Stimulated activated CD4-positive, alpha-beta T cell treated with anti-CD3 and anti-CD28 coated beads, TNF-alpha, amount 100 ng/mL, for 24 hours (primary cell): ENCODE measurements at places on chromosomes 2 and 18.
A peak's percentile ranks its signal among the peaks of the same experiment; 100 is the strongest.

DNA sequence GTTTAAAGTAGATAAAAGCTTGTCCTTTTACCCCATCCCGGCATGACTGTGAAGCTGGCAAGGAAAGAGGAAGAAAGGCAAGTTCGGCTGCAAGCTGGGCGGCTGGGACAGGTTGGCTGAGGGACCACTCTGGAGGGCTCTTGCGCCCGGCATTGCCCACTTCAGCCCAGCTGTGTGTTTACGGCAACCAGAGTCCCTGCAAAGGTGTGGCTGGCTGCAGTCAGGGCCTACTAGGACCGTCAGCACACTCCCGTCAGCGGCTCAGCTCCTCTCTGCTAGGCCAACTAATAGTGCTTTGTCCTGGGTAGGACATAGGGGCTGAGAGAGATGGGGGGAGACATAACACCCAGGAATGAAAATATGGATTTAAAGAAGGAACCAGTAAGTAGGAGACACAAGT is 11.7 kb upstream of the SAP130 start:
- no peak for DNase-seq

DNA sequence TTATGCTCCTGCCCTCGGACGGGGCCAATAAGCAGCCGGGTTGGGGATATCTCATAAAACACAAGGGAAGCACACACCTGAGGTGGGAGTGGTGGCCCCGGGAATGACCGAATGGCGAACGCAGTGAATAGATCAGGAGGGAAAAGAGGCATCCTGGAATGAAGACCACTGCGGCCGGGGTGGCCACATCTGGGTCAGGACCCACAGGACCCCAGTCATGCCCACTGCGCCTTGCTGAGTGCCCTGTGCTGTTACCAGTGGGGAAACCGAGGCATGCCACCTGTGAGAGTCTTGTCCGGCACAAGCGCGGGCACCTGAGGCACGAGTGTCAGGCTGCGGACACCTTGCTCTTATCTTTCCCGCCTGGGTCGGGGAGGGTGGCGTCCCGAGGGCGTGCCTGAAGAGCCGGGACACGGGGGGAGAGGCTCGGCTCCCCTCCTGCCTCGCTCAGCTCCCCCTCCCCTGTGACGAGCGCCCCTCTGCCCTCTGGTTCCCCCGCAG is 1.6 kb downstream of the PDCD1 start:
- no peak for DNase-seq

GRCh38 chr2:235740821-235741220 is 247.0 kb downstream of the AGAP1 start:
- no peak for DNase-seq

GRCh38 chr2:161123531-161124030 is 36.6 kb upstream of the TANK start:
- no peak for DNase-seq

DNA sequence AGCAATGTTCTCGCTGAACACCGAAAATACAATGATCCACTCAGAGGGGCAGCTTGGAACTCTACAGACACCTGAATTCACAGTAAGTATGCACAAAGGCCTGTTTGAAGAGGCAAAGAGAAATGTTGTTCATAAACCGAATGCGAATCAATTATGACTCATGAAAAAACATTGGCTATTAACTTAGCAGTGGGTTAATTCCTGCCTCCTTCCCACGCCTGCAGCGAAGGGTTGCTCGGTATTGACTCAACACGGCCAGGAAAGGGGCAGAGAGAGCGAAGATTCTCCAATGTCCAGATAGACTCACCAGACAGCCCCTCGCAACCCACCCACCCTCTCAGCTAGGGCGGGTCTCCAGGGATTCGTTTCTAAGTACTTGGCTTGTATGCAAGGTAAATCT is 9.4 kb downstream of the CRACDL start:
- DNase-seq: no peak

- DNase-seq: peak; percentile 11
Measured at GRCh38 chr2:9206991-9207640, 504 bp downstream of the ASAP2 start.

DNA sequence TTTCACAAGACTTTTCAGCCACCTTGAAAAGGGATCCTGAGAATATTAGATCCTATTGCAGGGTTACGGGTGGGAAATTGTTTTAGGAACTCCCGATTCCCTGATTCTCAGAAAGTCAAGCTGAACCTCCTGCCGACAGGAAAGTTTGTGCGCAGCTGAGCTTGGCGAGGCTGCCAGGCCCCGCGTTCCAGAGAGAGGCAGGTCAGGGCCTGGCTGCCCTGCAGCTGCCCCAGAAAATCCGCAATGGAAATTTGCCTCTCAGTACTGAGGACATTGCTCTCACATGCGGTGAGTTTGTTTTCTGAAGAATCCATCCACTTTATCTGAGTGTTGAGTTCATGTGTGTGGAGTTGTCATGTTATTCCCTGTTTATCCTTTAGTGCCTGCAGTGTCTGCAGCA is 144.2 kb downstream of the RTP5 start:
- no peak for DNase-seq

GRCh38 chr2:215055891-215056290 is 82.5 kb downstream of the ABCA12 start:
- DNase-seq: no peak

- DNase-seq: no peak
Measured at GRCh38 chr2:207960911-207961310, 64.4 kb downstream of the PLEKHM3 start.

- DNase-seq: no peak
Measured at GRCh38 chr2:187915810-187916209, 361.6 kb upstream of the TFPI start.

GRCh38 chr2:65639156-65639864 is 206.9 kb upstream of the SPRED2 start:
- DNase-seq: no peak

DNA sequence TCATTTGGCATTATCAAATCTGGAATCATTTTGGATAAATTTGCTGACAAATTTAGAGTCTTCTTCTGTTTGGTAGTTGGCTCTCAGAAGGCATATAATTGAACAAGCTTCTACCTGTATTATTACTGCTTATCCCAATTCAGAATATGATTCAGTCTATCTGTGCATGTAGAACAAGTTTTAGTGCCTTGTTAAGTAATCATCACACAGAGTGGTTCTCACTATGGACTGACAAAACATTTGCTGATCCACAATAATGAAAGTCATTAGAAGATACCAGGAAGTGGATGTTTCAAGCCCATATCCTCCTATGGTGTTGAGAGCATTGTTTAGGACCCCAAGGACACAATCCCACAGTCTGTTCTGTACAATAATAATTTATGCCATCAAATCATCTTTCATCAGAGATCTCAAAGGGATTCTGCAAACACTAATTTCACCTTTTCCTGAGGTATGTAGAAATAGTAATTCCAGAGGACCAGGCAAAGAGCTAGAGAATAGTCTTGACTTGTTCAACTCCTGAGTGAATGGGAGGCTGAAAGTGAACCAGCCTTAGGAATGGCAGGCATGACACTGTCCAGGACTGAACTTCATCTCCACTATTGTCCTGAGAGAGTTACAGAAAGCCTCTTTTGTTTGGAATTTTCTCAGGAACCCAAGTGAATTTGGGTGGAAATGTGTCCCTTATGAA is 29.6 kb upstream of the DSC1 start:
- DNase-seq: no peak

DNA sequence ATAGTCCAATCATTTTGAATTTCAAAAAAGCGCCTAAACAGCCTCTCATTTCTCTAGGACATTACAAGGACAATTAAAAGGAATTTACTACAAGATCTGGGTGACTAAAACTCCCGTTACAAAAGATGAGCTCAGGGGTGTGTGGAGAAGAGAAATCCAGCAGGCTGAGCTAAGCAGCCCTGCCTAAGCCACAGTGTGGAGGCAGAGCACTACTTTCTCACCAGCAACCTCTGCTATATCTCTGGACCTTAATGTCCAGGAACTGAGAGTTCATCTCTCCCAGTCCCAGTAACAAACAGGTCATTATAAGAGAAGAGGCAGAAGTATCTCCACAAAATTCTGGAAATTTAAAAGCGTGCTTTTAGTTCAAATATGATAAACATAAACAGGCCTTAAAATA is 18.9 kb upstream of the ANKRD62 start:
- DNase-seq: no peak

GRCh38 chr2:64036034-64036705 is 16.9 kb upstream of the VPS54 start:
- DNase-seq: no peak

DNA sequence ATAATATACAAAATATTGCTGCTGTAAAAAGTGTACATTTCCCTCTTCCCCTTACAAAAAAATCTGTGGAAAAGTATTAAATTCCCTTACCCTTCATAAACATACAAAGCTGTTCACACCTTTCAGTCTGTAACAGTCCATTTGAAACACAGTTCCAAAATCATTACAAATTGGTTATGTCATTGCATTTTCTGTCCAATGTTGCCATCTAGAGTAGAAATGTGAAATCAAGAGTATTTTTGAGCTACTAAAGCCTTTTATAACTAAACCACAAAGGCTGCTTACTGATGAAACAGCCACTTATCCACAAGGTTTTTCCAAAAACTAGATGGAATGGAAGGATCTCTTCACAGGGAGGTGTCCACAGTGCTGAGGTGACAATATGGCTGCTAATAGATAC is 72.5 kb downstream of the SS18 start:
- no peak for DNase-seq

DNA sequence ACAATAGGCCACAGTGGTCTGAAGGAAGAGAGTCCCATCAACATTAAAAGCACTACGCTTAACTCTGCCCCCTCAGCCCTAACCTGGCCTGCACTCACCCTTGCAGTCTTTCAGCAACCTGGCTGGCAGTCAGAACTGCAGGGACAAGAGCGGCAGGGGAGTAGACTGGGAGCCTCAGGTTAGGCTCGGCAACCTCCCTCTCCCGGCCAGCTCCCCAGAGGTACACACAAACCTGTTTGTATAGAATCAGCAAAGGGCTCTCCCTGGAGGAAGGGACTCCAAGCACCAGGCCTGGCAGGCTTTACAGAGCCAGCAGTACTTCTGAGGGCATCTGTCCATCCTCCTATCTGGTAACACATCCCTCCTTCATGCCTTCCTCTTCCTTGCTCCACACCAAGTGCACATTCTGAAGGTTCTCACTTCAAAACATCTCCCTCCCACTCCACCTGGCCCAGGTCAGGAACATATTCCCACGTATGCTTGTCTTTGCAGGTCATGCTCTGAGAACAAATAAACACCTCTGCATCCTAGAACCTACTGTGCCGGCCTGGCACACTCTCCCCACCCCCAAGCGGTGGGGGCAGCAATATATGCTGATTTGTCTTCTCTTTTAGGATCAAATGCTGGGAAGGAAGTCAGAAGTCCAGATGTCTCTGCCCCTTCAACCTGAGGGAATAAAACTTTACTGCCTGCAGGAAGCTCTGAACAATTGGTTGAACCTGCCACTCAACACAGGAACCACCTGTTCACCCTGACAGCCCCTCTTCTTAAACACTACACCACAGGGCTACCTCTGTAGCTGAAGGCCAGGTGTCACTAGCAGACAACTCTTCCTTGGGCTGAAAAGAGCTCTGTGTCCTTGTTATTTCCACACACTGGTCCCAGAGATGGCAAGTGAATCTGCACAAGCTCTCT is 12.6 kb upstream of the SFXN5 start:
- no peak for DNase-seq

DNA sequence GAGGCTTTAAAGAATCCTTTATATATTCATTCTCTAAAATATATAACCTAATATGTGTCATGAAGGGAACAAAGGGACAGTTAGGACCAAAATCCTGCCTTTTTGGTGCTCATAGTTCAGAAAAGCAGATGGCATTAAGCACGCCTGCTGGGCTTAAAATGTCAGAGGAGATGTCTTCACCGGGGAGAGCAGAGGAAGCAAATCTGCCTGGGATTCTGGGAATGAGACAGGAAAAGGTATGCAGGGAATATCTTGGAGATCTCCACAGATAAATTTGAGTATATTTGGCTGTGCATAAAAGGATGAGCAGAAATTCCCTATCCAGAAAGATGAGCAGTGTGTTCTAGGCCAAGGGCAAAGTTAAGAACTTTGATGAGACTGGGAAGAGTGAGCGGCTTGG is 45.5 kb downstream of the FSHR start:
- no peak for DNase-seq

GRCh38 chr2:101442042-101442666 is 32.8 kb downstream of the RFX8 start:
- no peak for DNase-seq

GRCh38 chr2:85560812-85561279 is 447 bp downstream of the GGCX start:
- no peak for DNase-seq

DNA sequence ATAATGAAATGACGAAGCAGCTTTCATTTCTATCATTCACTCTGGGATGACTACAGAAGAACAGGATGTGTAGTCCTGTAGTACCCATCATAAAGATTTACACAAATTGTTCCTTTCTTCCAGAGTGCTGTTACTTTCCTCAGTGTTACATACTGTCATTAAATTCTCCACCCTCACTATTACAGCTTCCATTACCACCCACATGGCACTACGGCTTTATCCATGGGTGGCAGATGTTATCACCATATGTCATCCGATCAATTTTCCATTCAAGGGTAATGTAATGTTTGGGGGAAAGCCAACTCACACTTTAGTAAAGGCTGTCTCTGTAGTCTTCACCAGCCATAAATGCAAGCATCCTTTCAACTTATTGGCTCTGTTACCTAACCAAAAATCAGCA is 7.1 kb upstream of the CSRNP3 start:
- DNase-seq: no peak

DNA sequence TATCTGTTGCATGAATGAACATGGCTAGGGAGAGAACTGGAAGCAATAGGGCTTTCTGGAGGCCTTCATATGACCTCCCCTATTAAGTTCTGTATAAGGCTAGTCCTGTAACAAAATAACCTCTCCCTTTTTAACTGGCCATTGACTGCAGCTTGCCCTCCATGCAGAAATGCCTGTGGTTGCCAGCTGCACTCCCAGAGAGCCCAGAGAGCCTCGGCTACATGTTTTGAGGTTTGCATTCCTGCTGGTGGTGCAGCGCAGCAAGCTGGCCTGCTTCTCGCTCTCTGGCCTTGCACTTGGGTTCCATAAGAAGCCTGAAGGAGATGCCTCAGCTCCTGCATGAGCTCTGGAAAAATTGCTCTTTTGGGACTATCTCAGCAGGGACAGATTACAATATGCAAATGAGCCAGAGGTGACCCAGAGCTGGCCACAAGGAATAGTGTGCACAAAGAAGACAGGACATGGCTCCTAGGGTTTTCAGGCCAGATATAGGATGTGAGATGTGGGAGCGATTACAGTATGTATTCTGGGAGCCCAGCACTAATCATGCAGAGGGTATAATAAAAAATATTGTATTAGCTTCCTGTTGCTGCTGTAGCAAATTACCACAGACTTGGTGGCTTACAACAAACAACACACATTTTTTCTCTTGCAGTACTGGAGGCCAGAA is 186.7 kb downstream of the INSIG2 start:
- no peak for DNase-seq

GRCh38 chr18:901761-902160 is 2.9 kb upstream of the ADCYAP1 start:
- no peak for DNase-seq

DNA sequence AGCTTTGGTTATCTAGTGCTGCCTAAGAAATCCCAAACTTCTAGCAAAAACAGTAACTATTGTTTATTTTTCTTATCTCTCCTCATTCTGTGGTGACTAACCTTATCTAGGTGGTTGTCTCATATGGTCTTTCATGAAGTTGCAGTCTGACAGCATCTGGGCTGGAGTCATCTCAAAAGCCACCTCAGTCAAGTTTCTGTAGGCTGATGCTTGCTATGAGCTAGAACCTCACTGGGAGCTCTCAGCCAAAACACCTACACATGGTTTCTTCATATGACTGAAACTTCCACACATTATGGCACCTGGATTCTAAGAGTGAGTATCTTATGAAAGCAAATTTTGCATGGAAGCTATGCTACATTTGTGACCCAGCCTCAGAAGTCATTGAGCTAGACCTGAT is 596.4 kb upstream of the VRK2 start:
- no peak for DNase-seq
